ENCODE measurements at places on chromosomes 3 and 15. TPM values are rescaled to one million over a fixed set of nuclear protein-coding genes. Genes with fewer than 3 reads are reported as not detected.

TRPM1 gene
- total RNA-seq, result not detected

GHRL gene
- 3.2 TPM for total RNA-seq

DPPA4 gene
- not detected for total RNA-seq

PLSCR5 gene
- total RNA-seq, result not detected

WDR49 gene
- 3.5 TPM for total RNA-seq

DCBLD2 gene
- 45.3 TPM for total RNA-seq

SNX22 gene
- total RNA-seq, result 0.13 TPM

FAM174B gene
- total RNA-seq, result 15.5 TPM

ADGRG7 gene
- total RNA-seq, result not detected

FBXW12 gene
- total RNA-seq, result not detected

DNAH12 gene
- not detected for total RNA-seq

SMCO1 gene
- not detected for total RNA-seq

PAQR5 gene
- 2.6 TPM for total RNA-seq

SCG3 gene
- total RNA-seq, result not detected

TMEM39A gene
- total RNA-seq, result 25.4 TPM

PHC3 gene
- total RNA-seq, result 77.0 TPM

STAB1 gene
- 76.2 TPM for total RNA-seq

GRM2 gene
- total RNA-seq, result not detected

IQCF5 gene
- total RNA-seq, result not detected

HMCES gene
- 29.4 TPM for total RNA-seq

CADPS gene
- 1.9 TPM for total RNA-seq

CKMT1A gene
- 0.62 TPM for total RNA-seq

ZPLD1 gene
- not detected for total RNA-seq

GAP43 gene
- total RNA-seq, result 0.47 TPM

IFT57 gene
- total RNA-seq, result 58.2 TPM

SNX4 gene
- 65.7 TPM for total RNA-seq

AEN gene
- total RNA-seq, result 11.0 TPM

GOLGA6A gene
- total RNA-seq, result 0.31 TPM

SLC9A9 gene
- total RNA-seq, result 20.7 TPM

DCLK3 gene
- total RNA-seq, result not detected

EOMES gene
- not detected for total RNA-seq

IL12A gene
- 3.3 TPM for total RNA-seq

FAM81A gene
- total RNA-seq, result 0.16 TPM

BOC gene
- total RNA-seq, result 64.1 TPM

QARS1 gene
- 196 TPM for total RNA-seq

ZIC1 gene
- total RNA-seq, result not detected

Data from gastroesophageal sphincter (tissue), 4 donors.